ENCODE measurements at places on chromosomes 6 and 20.

- DNase-seq = no peak
These were observed 22.3 kb upstream of the EYA4 start for GRCh38 chr6:133218852-133219251.

DNA sequence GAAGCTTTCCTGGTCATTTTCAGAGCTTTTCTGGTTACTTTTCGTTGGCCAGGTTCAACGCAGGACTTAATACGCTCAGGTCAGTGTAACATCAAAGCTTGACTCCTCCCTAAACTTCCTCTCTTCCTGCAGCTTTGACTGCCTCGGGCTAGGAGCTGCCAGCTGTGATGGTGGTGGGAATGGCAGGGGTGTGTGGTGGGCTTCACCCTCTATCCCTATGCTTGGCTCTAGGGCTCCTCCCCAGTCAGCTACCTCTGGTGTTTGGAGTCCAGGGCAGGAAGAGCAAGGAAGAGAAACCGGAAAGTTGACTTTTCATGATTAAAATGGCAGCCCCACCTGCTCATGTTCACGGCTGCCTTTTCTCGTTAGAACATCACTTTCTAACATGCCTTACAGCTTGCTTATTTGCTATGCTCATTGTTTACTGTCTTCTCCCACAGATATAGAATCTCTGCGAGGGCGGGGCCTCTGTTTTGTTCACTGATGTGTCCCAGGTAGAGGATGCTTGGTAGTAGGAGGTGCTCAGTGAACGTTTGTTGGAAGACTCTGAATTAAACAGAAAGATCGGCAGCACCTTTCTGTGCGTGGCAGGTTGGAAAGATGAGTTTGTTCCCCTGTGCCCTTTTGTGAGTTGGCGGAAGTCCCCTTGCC, 16.1 kb upstream of the PPP1R14C start:
- no peak for DNase-seq

- DNase-seq = no peak
These were observed 902.3 kb upstream of the FLRT3 start for GRCh38 chr20:15239542-15240206.

- DNase-seq = no peak
These were observed 661.7 kb upstream of the CITED2 start for GRCh38 chr6:140036196-140036595.

GRCh38 chr20:10651227-10651990, 22.4 kb downstream of the JAG1 start:
- no peak for DNase-seq

DNA sequence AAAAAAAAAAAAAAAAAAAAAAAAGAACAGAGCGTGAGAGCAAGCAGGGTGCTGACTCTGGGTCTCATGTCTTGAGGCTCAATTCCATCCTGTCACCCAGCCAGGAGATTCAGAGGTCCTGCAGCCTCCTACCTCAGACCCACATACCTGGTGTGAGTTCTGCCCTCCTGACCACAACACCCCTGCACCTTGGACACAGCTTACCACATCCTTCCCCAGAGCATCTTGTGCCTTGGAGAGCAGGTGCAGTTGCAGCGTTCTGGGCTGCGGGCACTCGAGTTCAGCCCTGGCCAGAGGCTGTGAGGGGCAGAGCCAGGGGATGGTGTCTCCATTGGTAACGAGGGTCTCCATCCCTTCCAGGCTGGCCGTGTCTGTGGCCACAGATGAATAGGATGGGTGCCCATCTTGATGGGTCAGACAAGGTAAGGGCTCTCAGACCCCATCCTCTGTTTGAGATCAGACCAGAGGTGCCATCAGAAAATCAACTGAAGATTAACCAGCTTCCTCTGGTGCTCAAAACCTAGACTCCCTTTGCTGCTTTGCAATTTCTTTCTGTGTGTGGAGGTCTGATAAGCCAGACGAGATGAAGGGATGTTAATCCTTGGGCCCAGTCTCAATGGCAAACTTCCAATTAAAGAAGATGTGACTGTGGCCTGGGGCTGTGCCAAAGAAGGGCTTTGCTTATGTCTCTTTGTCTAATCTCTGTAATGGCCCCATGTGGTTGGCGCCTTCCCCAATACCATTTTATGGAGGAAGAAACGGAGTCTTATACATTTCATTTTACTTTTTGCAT, 14.7 kb upstream of the ZNF831 start:
- no peak for DNase-seq

- peak; percentile 86 for DNase-seq
These were observed 116.3 kb downstream of the OR2B2 start for GRCh38 chr6:27795697-27796494.

GRCh38 chr20:17504066-17504897, 26.9 kb downstream of the BFSP1 start:
- DNase-seq = no peak

GRCh38 chr20:62642666-62643520, 590 bp downstream of the SLCO4A1 start:
- peak; percentile 26 for DNase-seq

All from NCI-H524 (cell line).